Islet precursor cell (in vitro differentiated cells): ENCODE measurements at places on chromosomes 13 and 19.

DNA sequence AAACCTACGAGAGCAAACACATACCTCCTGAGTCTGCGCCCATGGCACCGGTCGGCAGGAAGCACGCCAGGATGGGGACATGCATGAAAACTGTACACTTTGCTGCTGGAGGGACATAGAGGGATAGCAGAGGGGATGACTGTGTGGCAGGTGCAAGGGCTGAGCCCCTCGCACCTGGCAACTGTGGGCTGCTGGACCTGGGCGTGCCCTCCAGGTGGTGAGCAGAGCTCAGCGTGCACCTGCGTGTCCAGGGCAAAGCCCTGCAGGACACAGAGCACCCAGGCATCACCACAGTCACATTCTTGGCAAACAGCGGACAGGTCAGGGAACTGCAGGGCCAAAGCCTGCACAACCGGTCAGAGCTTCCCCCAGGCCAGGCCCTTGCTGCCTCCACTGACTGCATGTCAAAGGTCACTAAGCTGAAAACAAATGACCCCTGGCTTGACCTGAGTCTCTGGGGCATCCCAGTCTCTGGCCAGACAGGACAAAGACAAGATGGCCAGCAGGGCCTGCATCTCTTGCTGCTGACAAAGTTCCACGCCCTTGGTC, 9.0 kb upstream of the ISYNA1 start:
- peak; percentile 73 for DNase-seq

- DNase-seq: no peak
Measured at GRCh38 chr19:43476606-43477005, 11.2 kb upstream of the LYPD3 start.

DNA sequence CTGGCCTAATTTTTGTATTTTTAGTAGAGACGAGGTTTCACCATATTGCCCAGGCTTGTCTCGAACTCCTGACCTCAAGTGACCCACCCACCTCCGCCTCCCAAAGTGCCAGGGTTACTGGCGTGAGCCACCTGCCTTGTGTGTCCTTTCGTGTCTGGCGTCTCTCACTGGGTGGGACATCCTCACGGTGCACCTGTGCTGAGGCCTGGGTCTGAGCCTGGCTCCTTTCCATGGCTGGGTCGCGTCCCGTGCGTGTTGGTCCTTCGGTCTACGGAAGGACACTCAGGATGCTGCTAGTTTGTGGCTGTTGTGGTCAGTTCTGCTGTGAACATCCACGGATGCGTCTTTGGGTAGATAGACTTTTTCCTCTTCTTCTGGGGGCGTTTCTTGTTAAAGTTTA, 19.6 kb downstream of the PIAS4 start:
- DNase-seq: no peak

DNA sequence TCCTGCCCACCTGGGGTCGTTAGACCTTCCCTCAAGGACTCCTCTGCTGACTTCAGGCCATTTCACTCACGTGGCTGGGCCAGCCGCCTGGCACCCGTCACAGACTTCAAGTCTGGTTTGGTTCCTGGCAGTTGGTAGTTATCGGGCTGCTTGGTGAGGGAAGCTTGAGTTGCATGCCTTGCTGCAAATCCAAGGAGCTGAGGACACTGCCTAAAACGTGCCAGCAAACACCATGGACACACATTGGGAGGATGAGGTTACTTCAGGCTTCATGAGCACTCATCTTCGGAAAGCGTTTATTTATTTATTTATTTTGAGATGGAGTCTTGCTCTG, 2.6 kb downstream of the GPI start:
- DNase-seq: no peak

GRCh38 chr13:33493672-33494365, 208.3 kb upstream of the STARD13 start:
- no peak for DNase-seq

GRCh38 chr13:102900193-102900608, 54.4 kb downstream of the ERCC5 start:
- DNase-seq: no peak

DNA sequence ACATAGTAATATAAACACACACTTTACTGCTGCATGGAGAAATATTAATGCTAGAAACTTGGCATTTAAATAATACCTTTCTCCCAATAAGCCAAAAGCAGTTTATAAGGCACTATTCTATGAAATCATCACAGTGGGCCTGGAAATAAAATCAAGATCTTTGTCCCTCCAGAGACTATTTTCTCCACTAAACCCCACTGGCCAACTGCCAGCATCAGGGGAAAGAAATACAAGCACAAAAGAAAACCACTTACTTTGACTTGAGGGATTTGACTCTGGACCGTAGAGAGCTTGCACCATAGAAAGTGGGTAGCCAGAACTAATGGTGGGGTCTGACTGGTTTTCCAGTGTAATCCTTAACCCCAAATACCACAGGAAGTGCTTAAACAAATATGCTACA, 71.9 kb downstream of the DCLK1 start:
- no peak for DNase-seq

GRCh38 chr13:76231522-76232167, 595.5 kb downstream of the LMO7 start:
- DNase-seq: peak; percentile 94

DNA sequence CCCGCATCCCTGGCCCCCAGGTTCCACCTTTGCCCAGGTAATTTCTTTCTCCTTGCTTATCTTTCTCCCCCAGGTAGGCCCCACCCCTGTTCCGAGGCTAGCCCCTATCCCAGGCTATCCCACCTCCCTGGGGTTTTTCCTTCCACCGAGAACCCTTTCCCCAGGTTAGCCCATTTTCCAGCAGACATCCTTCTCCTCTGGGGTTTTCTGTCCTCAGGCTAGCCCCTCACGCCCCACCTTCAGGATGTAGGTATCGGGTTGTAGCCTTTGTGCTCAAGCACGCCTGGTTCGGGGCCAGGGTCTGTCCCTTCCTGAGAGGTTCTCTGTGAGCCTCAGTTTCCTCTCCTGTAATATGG, 837 bp downstream of the FSD1 start:
- DNase-seq: no peak

DNA sequence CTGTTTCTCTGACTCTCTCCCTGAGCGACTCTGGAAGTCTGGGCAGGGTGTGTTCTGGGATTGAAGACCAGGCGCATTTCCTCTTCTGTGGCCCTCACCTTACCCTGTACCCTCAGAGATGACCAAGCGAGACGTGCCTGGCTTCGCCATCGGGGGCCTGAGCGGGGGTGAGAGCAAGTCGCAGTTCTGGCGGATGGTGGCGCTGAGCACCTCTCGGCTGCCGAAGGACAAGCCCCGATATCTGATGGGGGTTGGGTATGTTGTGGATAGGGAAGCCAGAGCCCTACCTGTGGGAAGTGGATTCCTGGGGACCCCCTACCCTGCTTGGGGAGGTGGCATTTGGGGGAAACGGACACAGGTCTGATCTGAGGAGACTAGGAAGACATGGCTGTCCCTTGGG, 5.8 kb upstream of the DNM2 start:
- no peak for DNase-seq

DNA sequence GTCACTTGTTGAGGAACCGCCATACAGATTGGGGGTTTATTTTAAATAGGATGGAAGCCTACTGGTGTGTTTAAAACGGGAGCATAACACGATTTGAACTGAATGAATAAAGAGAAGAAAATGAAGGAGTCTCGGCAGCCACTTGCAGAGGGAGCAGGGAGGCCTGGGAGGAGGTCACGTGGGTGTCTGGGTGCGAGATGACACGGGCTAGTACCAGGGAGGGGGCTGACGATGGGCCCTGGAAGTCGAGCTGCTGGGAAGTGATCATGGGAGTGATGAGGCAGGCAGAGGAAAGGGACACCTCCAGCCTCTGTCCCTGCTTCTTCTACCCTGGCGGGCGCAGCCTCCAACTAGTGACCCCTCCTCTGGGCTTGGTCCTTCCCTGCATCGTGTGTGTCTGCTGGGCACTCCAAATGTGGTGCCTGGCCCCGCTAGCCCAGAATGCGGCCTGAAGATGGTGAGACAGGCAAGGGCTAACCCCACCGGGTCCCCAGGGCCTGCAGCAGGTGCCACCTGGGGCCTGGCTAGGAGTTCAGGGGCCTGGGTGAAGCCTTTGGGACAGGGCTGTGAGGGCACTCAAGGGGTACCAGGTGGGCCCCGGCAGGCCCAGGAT, 35.5 kb downstream of the CRTC1 start:
- DNase-seq: no peak

- no peak for DNase-seq
Measured at GRCh38 chr13:20776751-20777150, 3.0 kb upstream of the EEF1AKMT1 start.

DNA sequence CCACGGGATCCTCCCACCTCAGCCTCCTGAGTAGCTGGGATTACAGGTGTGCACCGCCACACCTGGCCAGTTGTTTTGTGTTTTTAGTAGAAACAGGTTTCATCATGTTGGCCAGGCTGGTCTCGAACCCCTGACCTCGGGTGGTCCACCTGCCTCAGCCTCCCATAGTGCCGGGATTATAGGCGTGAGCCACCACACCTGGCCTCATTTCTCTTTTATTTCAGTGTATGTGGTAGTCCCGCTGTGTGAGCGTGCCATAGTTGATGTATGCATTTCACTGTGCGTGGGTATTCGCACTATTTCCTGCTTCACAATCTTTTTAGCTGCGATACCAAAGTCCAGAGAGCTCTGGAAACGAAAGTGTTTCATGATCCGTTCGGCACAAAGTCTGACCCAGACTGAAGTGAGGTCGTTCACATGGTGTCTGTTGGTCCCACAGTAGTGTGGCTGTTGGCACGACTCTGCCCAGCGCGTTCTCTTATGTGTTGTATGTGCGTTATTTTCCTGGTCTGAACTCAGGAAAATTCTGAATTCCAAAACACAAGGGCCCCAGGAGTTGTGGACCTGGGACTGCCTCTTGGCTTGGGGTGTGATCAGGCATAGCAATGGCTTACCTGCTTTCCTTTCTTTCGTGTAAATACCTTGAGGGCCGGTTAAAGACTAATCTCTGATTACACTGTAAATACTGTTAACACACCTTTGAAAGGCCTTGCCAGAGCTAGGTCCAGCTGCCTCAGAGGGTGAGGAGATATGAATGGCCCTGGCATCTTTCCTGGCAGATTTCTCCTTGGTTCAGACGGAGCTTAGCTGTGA, 8.6 kb downstream of the EPN1 start:
- DNase-seq: no peak

DNA sequence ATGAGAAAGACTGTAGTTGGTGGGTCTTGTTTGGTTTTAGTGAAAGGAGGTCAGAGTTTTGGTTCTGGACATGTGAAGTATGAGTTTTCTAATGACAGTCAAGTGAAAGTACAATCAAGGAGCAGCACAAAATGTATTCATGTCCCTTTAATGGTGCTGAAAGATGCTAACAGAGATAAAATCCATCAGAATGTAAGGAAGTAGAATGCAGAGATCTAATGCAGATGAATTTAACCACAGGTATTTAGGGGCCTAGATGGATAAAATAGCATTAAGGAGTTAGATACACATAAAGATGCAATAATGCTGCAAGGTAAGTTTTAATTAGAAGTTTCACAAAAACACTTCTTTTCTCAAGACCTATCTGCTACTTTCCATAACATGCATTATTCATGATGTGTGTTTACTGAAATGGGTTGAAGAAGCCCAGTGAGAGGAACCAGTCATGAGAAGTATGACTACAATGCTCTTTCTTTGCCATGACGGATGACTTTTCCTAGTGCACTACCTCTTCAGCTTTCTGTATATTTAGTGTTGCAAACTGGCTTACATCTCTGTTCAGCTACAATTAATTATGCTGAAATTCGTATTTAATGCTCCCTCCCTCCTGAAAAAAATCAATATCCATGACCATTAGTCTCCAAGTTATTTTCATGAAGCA, 222.9 kb upstream of the HTR2A start:
- no peak for DNase-seq

- no peak for DNase-seq
Measured at GRCh38 chr13:33206425-33206824, 79.1 kb downstream of the STARD13 start.
